ENCODE measurements at places on chromosomes 4 and X.
A peak's percentile ranks its signal among the peaks of the same experiment; 100 is the strongest.

- no peak overlapping the region for H3K27ac ChIP-seq
- no peaks in the 10 kb centered on the region for H3K36me3 ChIP-seq
- H3K27me3 ChIP-seq, result peaks cover 2% of the 10 kb centered on the region
Measured at GRCh38 chr4:148145475-148145874, 296.7 kb downstream of the NR3C2 start.

DNA sequence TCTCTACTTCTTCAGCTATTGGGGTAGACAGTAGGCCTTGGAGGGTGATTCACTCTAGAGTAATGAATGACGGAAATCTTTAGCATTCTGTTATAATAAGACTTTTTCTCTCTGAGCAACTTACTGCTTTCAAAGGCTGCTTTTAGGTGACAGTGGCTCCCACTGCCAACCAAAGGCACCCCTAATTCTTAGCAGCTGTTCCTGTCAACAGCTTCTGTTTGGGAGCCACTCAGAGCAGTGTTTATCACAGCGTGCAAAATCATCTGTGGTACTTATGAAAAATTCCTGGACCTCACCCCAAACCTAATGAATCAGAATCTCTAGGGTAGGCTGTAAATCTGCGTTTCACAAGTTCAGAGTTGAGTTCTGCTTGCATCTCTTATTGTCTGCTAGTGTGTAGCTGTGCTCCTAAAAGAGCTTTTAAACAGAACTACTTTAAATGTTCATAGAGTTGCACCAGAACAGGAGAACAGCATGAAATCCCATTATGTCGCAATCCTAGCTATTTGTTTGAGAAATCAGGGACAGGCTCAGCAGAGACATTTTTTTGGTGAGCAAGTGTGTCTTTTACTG is 52.8 kb upstream of the POU4F2 start:
- peaks cover 7% of the 10 kb centered on the region for H3K27me3 ChIP-seq
- H3K4me1 ChIP-seq, result no peaks in the 10 kb centered on the region
- H3K27ac ChIP-seq, result no peak overlapping the region
- no peak overlapping the region for H3K4me3 ChIP-seq

GRCh38 chrX:101693476-101693875 is 33.8 kb upstream of the ARMCX2 start:
- no peak for DNase-seq
- H3K27me3 ChIP-seq, result no peaks in the 10 kb centered on the region
- H3K27ac ChIP-seq, result no peak overlapping the region
- no peak overlapping the region for H3K4me3 ChIP-seq
- H3K36me3 ChIP-seq, result no peaks in the 10 kb centered on the region

GRCh38 chrX:15926622-15927021 is 72.0 kb upstream of the AP1S2 start:
- no peak overlapping the region for H3K4me3 ChIP-seq
- no peak overlapping the region for H3K27ac ChIP-seq
- H3K27me3 ChIP-seq, result peaks cover 23% of the 10 kb centered on the region
- H3K36me3 ChIP-seq, result no peaks in the 10 kb centered on the region
- no peak for DNase-seq
- H3K4me1 ChIP-seq, result no peaks in the 10 kb centered on the region

GRCh38 chr4:34720571-34720970 is 1523.7 kb downstream of the ARAP2 start:
- no peaks in the 10 kb centered on the region for H3K27me3 ChIP-seq
- H3K4me1 ChIP-seq, result no peaks in the 10 kb centered on the region
- H3K4me3 ChIP-seq, result no peak overlapping the region
- no peak for DNase-seq
- no peak overlapping the region for H3K27ac ChIP-seq

GRCh38 chrX:28058901-28059300 is 77.7 kb upstream of the DCAF8L1 start:
- H3K4me3 ChIP-seq, result no peak overlapping the region
- H3K27me3 ChIP-seq, result no peaks in the 10 kb centered on the region
- no peak overlapping the region for H3K27ac ChIP-seq
- no peaks in the 10 kb centered on the region for H3K4me1 ChIP-seq
- no peak for DNase-seq

DNA sequence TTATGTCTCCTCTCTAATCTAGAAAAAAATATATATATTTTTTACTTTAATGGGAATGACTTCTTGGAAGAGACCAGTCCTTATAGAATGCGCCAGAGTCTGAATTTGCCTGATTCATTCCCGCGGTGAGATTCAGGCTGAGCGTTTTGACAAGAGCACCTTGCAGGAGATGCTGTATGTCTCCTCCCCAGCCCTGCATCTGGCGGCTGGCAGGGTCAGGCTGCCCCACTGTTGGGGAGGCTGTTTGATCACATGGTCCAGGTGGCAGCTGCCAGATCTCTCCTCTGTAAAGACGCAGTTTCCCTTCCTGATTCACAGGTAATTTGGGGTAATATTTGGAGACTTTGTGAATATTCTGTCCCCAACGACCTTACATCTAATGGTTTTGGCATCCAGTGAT is 9.7 kb downstream of the PDZD4 start:
- peaks cover 19% of the 10 kb centered on the region for H3K4me1 ChIP-seq
- peaks cover 8% of the 10 kb centered on the region for H3K27me3 ChIP-seq
- no peak for DNase-seq

DNA sequence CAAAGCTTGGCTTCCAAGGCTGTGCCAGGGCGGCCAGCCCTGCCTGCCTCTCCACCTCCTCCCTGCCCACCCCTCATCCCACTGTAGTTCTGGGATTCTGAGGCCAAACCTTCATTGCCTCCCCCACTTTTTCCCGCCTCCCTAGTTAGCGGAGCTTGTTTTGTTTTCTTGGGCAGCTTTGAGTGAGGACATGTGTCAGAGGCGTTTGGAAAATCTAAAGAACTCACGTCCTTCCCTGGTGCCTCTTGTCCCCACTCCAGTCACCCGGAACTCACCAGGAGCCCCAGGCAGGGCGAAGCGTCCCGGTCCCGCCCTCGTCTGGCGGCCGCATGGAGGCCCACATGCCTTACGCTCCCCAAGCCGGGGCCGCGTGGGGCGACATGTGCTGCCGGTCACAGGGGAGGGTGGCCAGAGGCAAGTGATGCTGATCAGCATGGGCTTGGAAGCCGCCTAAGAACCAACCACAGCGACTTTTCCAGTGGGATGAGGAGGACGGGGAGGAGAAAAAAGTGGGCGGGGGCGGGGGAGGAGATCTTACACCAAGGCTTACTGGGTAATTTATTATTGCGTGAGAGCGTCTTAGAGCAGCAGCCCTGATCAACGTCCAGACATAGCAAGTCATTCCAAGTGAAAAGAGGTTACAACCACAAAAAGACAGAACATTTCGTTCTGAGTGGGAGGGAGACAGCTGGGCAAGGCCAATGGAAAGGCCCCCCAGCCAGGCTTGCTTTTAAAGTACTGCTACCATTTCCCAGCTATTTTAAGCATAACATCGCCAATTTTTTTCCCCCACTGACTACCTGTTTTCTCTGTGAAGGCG is 48.5 kb downstream of the PRPS1 start:
- H3K36me3 ChIP-seq, result peaks cover 5% of the 10 kb centered on the region
- peak overlapping the region; percentile 99 for H3K27ac ChIP-seq
- no peaks in the 10 kb centered on the region for H3K27me3 ChIP-seq

DNA sequence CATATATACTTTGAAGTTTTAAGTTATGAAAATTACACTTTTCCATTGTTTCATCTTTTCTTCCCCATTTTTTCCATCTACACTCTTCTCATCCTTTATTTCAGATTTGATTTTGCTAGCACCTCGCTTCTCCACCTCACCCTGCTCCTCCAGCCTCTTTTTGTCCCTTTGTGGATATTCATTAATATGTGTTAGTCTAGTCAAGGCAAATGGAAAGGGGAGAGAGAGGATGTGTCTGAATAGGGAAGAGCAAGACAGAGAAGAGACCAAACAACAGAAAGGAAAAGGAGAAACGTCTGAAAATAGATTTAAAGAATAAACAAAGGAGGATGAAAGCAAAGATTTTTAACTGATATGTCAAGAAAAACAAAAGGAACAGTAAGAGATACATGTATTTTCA is 24.1 kb downstream of the GPM6A start:
- H3K36me3 ChIP-seq, result no peaks in the 10 kb centered on the region
- H3K27ac ChIP-seq, result no peak overlapping the region
- no peaks in the 10 kb centered on the region for H3K4me1 ChIP-seq
- no peak overlapping the region for H3K4me3 ChIP-seq

- peaks cover 35% of the 10 kb centered on the region for H3K4me1 ChIP-seq
- H3K36me3 ChIP-seq, result no peaks in the 10 kb centered on the region
- no peak overlapping the region for H3K27ac ChIP-seq
Measured at GRCh38 chr4:40719008-40719623, 30.6 kb upstream of the NSUN7 start.

DNA sequence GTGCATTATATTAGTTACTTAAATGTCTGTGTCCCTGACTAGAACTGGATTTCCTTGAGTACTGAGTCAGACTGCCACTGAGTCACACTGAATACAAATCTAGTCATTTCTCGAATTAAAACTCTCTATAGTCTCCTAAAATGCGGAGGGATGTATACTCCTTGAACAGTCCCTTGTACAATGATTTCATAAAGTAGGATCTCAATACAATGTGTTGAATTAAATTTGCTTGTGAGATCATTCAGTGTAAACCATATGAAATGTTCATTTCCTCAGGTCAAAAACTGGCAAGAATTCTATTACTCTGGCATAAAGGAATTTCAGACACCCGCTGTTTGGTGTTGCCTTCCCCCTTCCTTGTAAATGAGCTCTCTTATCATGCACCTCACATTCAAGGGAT is 17.5 kb upstream of the FAM241A start:
- no peak for DNase-seq
- peaks cover 30% of the 10 kb centered on the region for H3K27me3 ChIP-seq
- no peak overlapping the region for H3K4me3 ChIP-seq
- no peak overlapping the region for H3K27ac ChIP-seq
- no peaks in the 10 kb centered on the region for H3K36me3 ChIP-seq

DNA sequence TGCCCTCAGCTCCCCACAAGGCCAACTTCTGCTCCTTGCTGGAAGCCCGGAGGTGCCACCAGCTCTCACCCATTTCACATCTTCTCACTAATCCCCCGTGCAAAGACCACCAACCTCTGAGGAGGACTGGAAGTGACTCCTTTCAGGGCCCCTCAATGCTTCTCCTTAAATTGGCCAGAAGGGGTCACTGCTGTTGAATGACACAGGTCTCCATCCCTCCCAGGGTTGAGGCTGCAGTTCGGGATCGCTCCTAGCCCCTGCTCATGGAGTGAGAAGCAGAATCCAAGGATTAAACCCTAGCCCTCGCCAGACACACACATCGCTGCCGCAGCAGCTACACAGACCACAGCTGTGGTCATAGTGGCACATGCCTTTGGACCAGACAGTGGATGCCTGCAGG is 279.5 kb upstream of the TAPT1 start:
- no peak overlapping the region for H3K4me3 ChIP-seq
- H3K36me3 ChIP-seq, result no peaks in the 10 kb centered on the region
- H3K4me1 ChIP-seq, result no peaks in the 10 kb centered on the region
- no peaks in the 10 kb centered on the region for H3K27me3 ChIP-seq
- no peak for DNase-seq
- H3K27ac ChIP-seq, result no peak overlapping the region

GRCh38 chr4:20592663-20593062 is 107.6 kb upstream of the PACRGL start:
- H3K4me1 ChIP-seq, result no peaks in the 10 kb centered on the region
- no peak overlapping the region for H3K4me3 ChIP-seq
- no peak for DNase-seq
- H3K36me3 ChIP-seq, result no peaks in the 10 kb centered on the region
- no peak overlapping the region for H3K27ac ChIP-seq

DNA sequence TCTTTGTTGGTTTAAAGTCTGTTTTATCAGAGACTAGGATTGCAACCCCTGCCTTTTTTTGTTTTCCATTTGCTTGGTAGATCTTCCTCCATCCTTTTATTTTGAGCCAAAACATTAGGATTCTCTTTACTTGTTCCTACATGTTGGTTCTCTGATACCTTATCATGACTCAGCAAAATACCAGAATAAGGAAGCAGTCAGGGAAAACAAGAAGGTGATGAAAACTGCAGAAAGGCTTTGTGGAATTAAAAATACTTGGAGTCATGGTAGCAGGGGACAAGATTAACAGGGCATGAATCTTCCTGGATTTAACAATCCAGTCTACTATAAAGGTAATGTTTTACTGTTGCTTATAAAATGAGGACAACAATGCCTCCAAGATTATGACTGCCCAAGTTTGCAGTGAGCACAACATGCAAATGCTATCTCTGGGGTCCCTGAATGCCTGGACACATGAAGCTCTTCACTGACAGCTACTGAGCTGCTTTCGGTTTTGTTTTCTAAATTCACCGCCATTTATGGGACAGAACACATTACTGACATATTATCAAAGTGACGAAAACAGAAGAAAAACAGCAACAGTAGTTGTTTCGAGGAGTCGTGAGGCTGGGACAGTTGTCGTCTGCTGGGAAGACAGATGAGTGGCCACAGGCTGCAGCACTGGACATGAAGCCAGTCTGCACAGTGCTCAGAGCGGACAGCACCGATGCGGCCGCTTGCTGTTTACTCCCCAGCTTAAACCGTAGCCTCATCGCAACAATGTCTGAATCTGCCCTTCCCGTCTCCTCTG is 174.5 kb upstream of the DKK2 start:
- H3K27ac ChIP-seq, result no peak overlapping the region
- no peak overlapping the region for H3K4me3 ChIP-seq
- H3K27me3 ChIP-seq, result no peaks in the 10 kb centered on the region
- DNase-seq, result no peak
- H3K4me1 ChIP-seq, result no peaks in the 10 kb centered on the region
- H3K36me3 ChIP-seq, result no peaks in the 10 kb centered on the region

- H3K27me3 ChIP-seq, result no peaks in the 10 kb centered on the region
- no peak for DNase-seq
- no peaks in the 10 kb centered on the region for H3K36me3 ChIP-seq
- no peak overlapping the region for H3K4me3 ChIP-seq
- H3K27ac ChIP-seq, result no peak overlapping the region
- H3K4me1 ChIP-seq, result no peaks in the 10 kb centered on the region
Measured at GRCh38 chr4:165927815-165928214, 54.8 kb downstream of the TLL1 start.

DNA sequence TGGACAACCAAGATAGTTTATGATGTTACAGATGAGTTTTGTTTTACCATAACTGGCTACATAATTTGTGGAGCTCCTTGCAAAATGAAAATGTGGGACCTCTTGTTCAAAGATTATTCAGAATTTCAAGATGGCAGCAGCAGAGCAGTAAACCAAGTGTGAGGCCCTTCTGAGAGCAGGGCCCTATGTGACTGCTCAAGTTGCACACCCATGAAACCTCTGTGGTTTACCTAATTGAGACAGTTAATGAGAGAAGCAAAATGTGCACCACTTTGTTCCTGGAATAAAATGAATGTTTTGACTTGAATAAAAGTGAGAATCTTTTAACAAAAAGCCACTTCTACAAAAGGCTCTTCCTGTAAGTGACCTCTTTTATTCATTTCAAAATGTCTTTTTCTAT is 519.2 kb downstream of the RPA4 start:
- peaks cover 54% of the 10 kb centered on the region for H3K4me1 ChIP-seq
- H3K36me3 ChIP-seq, result no peaks in the 10 kb centered on the region
- H3K27ac ChIP-seq, result peak overlapping the region; percentile 77
- no peaks in the 10 kb centered on the region for H3K27me3 ChIP-seq
- DNase-seq, result no peak
- no peak overlapping the region for H3K4me3 ChIP-seq

DNA sequence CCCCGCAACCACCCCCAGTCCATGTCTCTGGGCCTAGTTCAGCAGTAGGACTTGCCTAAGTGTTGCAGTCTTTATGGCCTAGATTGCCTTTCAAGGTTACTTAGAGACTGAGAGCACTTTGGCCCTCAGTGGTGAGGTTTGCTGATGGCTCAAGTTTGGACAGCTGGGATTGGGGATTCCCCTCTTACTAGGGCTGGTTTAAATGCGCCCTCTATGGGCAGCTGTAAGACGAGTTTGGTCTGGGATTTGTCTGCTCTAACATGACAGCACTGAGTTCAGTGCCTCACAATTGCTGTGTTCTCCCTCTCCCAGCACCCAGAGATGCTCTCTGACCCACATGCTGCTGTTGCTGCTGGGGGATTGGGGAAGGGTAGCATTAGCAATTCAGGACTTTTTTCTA is 23.1 kb downstream of the DACH2 start:
- no peaks in the 10 kb centered on the region for H3K27me3 ChIP-seq
- DNase-seq, result no peak
- H3K27ac ChIP-seq, result no peak overlapping the region
- no peaks in the 10 kb centered on the region for H3K4me1 ChIP-seq
- H3K4me3 ChIP-seq, result no peak overlapping the region

All from activated T-helper 2 cell treated with anti-CD3 and anti-CD28 coated beads, Interferon-gamma antibody, Interleukin-2, Interleukin-4, amounts not matched to agents 10 μg/mL and 5 μg/mL and 100 μg/mL, durations not matched to agents 14 hours and 24 hours and 36 hours (primary cell).